ENCODE measurements at places on chromosomes 12 and 14. TPM values are rescaled to one million over a fixed set of nuclear protein-coding genes. Genes with fewer than 3 reads are reported as not detected.

The TMTC3 gene
- 32.0 TPM for total RNA-seq

DNA sequence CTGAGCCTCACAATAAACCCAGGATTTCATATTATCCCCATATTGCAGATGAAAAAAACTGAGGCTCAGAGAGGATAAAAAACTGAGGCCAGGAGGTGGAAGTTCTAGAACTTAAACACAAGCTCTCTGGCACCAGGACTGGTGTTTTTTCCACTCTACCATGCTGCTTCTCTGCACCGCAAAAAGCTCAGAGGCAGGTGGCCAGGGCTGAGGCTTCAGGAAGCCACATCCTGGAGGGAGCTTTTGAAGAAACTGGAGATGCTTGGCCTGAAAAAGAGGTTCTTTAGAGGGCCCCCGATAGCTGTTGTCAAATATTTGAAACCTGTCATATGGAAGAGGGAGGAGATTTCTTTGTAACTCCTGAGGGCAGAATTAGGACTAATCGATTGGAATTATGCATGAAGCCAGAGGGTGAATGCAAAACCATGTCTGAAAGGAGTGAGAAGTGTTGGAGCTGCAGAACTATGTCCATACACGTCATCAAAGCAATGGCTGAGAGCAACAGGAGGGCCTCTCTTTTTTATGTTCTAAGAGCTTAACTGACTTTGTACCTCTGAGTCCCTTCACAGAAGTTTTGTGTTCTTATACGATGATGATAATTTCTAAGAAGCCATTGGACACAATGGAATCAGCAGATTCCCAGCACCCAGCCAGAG lies 448.6 kb downstream of the FUT8 start:
- H3K27me3 ChIP-seq, result no peaks in the 10 kb centered on the region
- no peaks in the 10 kb centered on the region for H3K4me1 ChIP-seq
- no peak overlapping the region for H3K27ac ChIP-seq
- no peak for DNase-seq
- H3K4me3 ChIP-seq, result no peak overlapping the region

GRCh38 chr12:70842136-70842535 lies 78.4 kb downstream of the PTPRR start:
- no peaks in the 10 kb centered on the region for H3K27me3 ChIP-seq
- no peaks in the 10 kb centered on the region for H3K4me1 ChIP-seq
- H3K27ac ChIP-seq, result no peak overlapping the region
- no peak for DNase-seq
- H3K4me3 ChIP-seq, result no peak overlapping the region

The RNF31 gene
- 17.8 TPM for total RNA-seq

GRCh38 chr14:61152851-61153364 lies 128.2 kb downstream of the TMEM30B start:
- peaks cover 22% of the 10 kb centered on the region for H3K4me1 ChIP-seq
- peak overlapping the region; percentile 59 for H3K27ac ChIP-seq
- no peaks in the 10 kb centered on the region for H3K36me3 ChIP-seq
- DNase-seq, result peak; percentile 40
- H3K27me3 ChIP-seq, result no peaks in the 10 kb centered on the region

Data from spinal cord (tissue), 10 donors.